Stimulated activated CD4-positive, alpha-beta T cell treated with anti-CD3 and anti-CD28 coated beads, Interleukin-15, amount 100 ng/mL, for 48 hours (primary cell): ENCODE measurements at places on chromosomes 7 and 10.

DNA sequence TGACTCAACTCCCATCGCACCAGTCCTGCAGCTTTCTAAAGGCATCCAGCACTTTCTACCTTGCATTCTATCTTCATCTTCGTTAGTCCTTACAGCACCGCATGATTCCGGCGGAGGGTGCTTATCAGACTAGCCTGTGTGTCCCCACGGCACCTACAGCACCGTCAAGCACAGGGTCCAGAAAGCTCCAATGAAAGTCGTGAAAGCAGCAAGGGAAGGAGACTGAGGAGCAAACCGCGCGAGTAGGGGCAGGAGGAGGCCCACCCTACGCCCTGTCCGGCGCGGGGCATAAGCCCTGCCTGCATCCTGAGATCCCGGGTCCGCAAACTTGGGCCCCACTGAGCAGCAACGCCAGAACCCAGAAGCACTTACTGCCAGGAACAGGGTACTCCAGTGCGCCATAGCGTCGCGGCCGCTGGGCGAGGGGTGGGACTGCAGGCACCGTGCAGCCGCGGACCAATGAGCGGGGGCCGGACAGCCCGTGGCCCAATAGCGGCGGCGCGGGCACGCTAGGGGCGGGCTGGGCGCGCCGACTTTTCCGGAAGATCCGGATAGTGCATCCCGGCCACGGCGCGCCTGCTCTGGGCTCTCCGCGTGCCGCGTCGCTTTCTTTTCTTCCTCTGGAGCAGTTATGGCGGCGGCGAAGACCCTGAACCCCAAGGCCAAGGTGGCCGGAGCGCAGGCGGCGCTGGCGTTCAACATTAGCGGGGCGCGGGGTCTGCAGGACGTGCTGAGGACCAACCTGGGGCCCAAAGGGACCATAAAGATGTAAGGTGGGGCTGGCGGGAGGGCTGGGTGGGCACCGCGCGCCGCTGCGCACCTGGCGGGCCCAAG, 122.1 kb upstream of the VKORC1L1 start:
- DNase-seq = peak; percentile 77

DNA sequence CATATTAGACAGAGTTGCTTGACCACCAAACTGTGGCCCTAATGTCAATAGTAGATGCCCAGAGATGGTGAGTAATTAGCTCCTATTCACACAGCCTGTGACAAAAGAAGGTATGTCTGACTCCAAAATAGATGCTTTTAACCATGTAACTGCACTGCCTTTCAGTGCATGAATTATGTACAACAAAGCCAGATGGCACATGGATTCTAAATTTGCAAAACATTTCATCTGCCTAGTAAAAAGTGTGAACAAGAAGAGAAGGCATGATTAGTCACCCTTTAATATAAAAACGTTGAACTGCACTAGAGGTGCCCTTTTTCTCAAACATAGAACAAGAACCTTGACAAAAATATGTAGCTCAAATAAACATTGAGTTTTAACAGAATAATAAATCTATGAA, 35.5 kb upstream of the PTPRZ1 start:
- DNase-seq = no peak

- no peak for DNase-seq
Observed at GRCh38 chr10:69049566-69049961, 38.3 kb upstream of the SRGN start.

DNA sequence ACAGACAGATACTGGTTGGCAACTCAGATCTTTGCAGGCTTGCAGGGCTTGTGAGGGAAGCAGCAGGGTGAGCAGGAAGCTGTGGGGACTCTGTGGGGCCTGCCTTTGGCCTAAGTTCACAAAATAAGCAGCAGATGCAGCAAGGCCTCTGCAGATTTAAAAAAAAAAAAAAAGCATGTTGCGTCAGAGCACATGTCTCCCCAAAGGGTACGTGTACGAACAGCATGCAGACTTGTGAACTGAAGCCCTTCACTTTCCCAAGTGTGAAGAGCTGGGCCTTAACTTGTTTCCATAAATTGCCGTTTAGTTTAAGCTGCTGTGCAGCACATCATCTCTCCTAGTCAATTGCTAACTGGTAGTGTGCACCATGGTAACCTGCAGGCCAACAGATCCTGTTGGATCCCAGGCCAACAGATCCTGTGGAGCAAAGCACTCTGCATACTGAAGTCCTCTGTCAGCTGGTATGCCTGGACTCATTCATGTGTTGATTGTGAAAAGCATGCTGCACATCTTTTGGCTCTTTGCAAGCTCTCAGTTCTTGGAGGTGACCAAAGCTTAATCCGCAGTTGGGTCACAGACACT, 10.8 kb upstream of the XPNPEP1 start:
- no peak for DNase-seq

- no peak for DNase-seq
Observed at GRCh38 chr10:17659365-17659764, 15.4 kb downstream of the STAM start.

DNA sequence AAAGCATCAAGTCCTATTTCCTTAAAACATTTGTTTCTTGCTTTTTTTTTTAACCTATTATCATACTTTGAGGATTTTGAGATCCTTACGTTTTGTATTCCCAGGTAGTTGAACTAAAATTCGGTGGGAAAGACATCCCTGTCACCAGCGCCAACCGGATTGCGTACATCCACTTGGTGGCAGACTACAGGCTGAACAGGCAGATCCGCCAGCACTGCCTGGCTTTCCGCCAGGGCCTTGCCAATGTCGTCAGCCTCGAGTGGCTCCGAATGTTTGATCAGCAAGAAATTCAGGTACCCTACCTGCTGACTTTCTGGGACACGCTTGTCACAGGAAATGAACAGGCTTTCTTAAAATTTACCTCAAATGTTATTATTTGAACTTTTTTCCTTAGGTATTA, 83.0 kb upstream of the DNAJB6 start:
- no peak for DNase-seq

GRCh38 chr10:128487517-128487916, 361.3 kb upstream of the MKI67 start:
- no peak for DNase-seq

DNA sequence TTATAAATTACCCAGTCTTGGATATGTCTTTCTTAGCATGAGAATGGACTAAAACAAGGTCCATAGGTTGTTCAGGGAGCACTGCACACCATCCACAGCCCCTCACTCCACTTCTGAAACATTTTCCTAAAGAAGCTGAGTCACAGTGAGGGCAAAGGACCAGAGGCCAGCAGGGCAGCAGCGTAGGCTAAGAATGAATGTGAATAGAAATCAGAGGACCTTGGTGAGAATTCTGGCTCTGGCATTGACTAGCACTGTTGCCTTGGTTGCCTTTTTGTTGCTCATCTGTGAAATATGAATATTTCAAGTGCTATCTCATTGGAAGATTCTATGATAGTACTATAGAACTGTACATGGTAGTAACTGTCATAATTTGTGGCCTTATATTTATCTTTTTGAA, 41.7 kb upstream of the TOMM7 start:
- DNase-seq = no peak
